HCT116 (cell line): ENCODE measurements at places on chromosomes 12 and 14.

GRCh38 chr14:68369281-68370056 is 423.4 kb downstream of the ZFP36L1 start:
- no peak for DNase-seq

GRCh38 chr12:95037906-95038305 is 34.4 kb upstream of the NDUFA12 start:
- DNase-seq = no peak

DNA sequence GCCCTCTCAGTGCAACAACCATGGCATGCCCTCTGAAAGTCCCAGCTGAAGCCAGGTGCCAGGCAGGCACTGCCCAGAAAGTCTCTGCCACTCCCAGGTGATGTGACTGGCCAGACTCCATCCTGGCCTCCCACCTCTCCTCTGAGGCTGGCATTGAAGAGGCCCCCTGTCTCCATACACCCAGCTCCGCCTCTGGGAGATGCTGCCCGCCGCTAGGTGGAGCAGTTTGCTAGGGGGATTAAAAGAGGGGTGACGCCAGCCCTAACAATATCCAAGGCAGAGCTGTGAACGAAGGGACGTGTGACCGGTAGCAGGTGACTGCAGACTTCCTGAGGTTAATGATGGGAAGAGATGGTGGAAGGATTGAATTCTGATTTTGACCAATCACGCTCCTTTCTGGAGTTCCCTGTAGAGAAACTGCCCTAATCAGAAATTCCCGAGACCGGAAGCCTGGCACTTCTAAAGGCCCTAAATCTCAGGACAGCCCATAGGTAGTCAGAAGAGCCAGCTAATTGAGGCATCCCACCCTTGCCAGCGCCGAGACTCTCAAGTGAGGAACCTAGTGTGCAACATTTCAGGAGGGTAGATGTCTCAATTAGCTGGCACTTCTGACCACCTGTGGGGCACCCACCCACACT is 8.3 kb upstream of the PLEK2 start:
- DNase-seq = no peak

DNA sequence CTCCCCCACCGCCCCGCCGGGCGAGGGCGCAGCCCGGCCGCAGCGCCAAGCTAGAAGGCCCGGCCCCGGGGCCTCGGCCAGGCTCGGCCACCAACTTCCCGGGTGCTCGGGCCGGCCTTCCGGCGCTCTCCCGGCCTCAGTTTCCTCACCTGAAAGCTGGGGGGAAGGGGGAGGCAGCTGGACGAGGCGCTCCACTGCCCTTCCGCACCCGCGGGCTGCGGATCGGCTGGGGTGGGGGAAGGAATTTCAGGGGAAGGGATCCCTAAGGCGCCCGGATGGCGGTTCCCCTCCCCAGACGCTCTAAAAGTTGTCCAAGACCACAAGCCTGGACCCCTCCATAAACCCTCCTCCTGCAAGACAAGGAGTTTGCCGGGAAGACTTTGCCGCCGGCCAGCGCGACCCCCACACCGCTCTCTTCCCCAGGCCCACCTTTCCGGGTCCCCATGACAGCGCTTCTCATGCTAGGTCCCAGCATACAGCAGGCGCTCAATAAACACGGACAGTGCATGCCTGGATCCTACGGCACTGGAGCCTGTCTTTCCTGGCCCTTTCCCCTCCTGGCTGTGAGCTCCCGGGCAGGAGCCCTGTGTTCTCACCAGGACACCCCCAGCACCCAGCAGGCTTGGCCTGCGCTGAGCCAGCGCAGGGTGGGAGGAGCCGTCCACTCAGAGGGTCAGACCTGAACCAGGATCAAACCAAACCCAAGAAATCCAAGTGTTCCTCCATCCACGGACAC is 18.1 kb downstream of the BEGAIN start:
- DNase-seq = no peak

DNA sequence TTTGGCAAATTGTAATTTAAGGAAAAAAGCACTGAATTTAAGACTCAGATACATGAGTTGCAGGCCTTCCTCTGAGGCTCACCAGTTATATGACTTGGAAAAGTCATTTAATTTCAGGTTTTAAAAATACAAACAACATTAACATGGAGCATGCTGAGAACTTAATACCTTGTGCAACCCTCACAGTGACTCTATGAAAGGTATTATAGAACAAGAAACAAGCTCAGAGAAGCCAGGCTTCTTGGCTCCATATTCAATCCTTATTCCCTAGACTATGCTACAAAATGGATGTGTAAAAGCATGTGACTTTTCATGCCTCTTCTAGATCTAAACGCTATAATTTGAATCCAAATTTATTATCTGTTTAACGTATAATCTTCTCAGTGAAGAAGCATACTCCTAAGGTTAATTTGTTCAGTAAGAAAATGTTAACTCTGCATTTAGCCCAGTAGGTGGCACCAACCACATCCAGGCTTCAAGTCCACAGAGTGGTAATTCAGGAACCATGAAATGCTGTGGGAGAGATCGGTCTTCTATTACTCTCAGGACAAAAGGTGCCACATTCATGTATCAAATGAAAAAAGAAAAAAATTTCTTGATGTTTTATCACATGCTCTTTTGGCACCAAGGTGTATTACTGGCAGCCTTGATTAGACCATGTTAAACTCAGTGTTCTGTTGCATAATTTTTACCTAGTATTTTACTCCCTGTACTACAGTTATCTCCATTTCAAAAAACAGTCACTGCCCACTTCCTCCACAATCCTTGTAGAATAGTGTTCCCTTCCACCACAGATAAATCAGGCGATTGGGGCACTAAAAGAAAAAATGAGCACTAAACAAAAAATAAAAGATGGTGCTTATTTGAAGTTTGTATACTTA is 9.3 kb downstream of the CCDC196 start:
- DNase-seq = peak; percentile 39

DNA sequence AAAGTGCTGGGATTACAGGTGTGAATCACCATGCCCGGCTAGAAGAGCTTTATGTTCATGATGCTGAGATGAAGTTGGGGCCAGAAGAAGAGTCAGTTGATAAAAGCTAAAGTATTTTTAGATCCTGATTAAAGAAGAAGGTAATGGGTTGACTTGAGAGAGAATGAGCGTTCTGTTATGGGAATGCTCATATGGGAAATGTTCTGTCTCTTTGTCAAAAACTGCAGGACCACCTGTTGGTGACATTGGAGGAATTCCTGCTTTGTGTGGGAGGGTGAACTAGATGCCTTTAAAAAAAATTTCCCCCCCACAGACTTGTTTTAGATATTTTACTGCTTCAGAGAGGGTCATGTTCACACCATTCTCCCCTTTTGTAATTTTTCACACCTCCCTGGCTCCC is 6.7 kb downstream of the WDR20 start:
- DNase-seq = no peak

DNA sequence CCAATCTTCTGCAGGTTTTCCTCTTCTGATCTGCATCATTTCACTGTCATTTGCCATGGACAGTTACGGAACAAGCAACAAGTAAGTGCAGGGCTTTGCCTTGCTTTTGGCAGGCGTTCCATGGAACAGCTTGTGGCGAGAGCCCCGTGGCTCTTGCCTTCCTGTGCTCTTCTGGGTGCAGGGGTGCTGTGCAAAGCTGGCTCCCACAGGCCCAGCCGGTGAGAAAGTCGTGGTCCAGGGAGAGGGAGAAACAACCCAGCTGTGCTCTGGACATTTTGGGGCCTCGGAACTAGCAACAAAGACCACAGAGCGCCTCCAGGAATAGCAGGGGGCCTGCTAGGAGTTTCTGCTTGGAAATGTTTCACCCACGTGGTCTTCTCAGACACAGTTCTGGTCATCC is 164.7 kb downstream of the ADGRD1 start:
- no peak for DNase-seq

DNA sequence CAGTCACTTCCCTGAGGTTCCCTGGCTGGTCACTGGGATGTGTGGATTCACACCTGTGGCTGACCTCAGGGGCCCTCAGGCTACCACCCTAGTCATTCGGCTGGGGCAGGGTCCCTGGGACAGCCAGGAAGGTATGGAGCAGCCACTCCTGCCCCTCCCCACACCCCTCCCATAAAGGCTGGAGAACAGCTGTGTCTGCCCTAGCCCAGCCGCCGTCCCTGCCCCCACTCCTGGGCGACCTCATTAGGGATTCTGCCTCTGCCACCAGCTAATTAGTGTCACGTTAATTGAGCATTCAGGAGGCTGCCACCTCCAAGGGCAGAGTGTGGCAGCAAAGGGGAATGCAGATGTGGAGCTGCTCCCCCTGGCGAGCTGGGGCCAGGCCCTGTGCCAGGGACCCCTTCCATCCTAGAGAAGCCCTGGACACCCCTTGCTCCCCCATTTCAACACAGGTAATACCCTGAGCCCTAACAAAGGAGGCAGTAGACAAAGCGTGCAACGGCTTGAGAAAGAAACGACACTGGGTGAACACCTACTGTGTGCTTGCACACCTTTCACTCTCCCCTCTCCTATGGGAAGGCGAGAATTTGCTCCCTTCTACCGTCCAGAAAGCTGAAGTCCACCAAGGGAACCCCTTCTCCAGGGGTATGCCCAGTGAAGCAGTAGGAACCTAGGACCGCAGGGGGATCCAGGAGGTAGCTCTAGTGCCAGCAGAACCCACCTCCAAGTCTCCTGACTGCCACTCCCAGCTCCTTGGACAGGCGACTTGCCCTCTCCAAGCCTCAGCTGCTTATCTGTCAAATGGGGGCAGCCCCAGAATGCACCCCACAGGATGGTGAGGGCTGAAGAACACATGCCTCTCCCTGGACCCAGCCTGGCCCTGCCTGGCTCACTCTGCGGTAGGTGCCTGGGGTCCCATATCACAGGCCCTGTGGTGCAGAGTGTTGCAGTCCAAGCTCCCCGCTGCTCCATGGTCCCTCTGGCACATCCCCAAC is 45.1 kb downstream of the FAM222A start:
- no peak for DNase-seq

DNA sequence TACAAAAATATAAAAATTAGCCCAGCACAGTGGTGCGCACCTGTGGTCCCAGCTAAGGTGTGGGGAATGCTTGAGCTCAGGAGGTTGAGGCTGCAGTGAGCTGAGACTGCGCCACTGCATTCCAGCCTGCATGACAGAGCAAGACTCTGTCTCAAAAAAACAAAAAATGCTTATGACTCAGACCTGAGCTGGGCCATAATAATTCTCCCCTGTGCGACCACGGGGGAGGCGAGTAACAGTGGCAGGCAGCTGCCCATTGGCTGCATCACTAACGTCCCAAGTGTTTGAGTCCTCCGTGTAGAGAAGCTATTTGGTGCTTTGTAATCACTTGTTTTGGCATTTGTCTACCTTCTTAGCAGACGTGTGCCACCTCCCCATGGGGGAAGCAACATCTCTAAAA is 24.9 kb downstream of the PSMC1 start:
- no peak for DNase-seq

DNA sequence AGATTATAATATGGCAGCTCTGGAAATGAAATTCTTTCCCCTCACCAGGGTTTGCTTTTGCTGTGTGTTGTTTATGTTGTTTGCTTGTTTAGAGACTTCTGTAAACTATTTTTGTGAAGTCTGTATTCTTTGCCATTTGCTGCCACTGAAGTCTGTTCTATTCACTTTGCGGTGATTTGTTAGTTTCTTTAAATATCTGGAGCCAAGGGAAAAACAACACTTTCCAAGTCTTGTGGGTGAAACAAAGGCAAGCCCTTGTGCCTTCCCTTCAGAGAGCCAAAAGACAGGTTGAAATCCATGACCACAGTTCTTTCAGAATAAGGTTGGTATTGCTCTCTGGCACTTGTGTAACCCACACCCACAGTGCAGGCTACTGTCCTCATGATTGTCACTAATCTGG is 59.5 kb upstream of the RNU6-7 start:
- DNase-seq = no peak
